HS-27A (cell line): ENCODE measurements at places on chromosomes 6 and 20.

DNA sequence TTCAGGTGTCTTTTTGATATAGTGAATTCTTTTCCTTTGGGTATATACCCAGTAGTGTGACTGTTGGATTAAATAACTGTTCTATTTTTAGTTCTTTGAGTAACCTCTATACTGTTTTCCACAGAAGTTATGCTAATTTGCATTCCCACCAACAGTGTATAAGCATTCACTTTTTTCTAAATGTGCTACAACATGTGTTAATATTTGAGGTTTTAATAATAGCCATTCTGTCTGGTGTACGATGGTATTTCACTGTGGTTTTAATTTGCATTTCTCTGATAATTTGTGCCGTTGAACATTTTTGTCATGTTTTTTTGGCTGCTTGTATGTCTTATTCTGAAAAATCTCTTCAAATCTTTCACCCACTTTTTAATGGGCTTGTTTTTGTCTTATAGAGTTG is 563.5 kb downstream of the GRIK2 start:
- no peak for DNase-seq

DNA sequence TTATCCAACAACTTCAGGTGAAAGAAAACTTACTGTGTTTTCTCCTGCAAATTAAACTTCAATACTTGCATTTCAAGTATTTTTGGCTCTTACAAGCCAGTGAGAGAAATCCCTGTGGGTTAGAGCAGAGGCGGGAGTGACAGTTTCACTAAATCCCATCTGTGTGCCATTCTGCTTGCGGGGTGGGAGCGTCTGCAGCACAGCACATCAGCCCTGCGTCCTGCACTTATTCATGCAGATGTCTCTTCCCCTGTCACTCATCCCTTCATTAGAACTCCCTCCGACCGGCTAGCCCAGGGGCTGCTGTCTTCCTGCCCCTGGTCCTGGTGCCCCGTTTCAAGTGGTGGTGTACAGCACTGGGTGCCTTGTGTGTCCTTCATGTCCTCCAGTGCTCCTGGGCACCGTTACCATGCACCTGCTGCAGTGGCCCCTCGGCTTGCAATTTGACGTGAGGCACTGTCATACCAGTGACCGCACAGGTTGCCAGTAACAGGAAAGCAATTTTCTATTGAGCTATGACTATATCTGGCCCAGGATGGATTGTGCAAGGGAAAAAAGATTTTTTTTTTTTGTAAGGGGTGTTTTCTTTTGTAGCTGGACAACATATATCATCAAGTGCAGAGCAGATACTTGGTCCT is 59.4 kb downstream of the INSM1 start:
- DNase-seq, result no peak

- DNase-seq, result no peak
Observed at GRCh38 chr6:159089909-159090308, 45.1 kb upstream of the TAGAP start.

- DNase-seq, result no peak
Observed at GRCh38 chr6:1024587-1024986, 287.3 kb upstream of the FOXQ1 start.

- no peak for DNase-seq
Observed at GRCh38 chr6:146240322-146240721, 211.5 kb downstream of the GRM1 start.

GRCh38 chr6:13470238-13471140 is 16.9 kb downstream of the GFOD1 start:
- no peak for DNase-seq

- DNase-seq, result no peak
Observed at GRCh38 chr20:62686869-62687830, 21.5 kb upstream of the NTSR1 start.

DNA sequence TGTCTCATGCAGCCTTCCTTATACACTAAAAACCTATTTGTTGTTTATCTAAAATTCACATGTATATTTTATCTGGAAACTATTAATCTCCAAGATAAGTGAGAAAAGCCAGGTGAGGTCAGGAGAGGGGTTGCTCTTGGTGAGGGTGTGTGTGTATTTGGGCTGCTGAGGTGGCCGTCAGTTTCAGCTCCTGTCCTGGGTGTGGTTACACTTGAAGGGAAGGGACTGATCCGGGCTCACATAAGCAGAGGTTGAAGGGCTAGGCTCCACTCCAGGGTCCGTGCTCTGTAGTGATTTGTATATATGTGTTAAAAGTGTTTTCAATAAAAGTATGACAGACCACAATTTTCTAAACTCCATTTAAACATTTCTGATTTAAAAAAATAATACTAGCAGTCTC is 13.5 kb upstream of the SNAI1 start:
- DNase-seq, result no peak

- DNase-seq, result no peak
Observed at GRCh38 chr6:143098054-143098671, 37.5 kb downstream of the AIG1 start.

DNA sequence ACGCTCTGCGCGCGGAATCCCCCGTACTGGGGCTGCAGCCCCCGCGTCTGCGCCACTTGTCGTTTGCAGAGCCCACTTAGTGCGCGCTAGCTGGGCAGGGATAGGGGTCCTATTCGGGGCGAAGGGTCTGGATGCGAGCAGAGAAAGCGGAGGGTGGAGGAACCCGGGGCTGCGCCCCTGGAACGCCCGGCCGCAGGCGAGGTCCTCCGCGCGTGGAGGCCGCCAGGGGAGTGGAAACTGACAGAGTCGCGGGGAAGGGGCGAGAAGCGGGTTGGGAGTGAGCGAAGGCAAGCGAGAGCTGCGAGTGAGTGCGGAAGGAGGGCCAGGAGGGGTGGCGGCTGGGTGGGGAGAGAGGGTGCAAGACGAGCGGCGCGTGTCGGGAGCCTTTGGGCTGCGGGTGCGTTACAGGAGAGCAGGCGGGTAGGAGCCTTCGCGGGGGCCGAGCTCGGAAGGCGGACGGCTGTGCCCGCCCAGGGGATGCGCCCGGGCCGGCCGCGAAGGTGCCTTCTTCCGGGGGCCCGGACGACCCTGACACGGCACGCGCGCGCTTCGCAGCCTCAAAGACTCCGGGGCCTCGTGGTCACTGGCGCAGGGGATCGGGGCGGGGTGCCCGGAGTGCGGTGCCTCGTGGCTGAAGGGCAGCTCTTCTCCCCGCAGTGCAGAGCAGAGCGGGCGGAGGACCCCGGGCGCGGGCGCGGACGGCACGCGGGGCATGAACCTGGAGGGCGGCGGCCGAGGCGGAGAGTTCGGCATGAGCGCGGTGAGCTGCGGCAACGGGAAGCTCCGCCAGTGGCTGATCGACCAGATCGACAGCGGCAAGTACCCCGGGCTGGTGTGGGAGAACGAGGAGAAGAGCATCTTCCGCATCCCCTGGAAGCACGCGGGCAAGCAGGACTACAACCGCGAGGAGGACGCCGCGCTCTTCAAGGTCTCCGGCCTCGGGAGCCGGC is 1.2 kb downstream of the IRF4 start:
- DNase-seq, result no peak

DNA sequence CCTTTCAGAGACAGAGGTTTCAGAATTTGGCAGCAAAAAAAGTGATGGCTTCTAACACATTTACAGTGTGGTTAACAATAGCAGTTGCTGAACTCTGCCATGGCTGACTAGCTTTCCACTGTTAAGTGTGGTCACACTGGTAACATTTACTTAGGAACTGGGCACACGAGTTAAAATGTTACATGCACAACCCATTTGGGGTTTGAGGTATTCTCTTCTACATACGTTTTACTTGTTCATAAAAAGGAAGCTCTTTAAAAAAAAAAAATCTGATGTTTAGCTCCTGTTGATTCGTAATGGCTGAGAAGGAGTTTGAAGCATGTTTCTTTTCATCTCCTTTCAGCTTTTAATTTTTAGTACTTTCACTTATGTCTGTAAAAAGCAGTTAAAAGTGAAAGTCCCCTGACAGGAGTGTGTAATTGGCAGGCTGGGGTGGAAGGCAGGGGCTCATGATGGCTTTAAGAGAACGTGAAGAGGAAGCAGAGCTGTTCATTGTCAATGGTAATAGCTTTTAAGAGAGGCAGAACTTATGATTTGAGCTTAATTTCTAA is 245.9 kb downstream of the FARS2 start:
- no peak for DNase-seq

DNA sequence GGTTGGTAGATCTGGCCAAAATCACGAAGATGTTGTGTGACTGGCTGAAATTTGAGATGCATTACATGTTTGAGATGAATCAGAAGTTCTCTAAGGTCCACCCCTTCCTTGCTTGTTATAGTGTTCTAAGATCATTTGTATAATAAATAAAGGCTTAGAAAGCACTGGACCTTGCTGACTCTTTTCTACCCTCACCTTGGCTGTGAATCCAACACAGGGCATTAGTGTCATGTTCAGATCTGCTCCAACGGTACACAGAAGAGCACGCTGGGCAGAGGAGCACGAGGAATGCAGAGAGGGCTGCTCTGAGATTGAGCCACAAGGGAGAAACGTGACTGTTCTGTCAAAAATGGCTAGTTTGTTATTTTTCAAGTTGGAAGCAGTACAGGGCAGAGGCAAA is 169.5 kb upstream of the HDAC2 start:
- no peak for DNase-seq

GRCh38 chr6:4913705-4914419 is 90.0 kb downstream of the RPP40 start:
- DNase-seq, result no peak

GRCh38 chr6:130676077-130676772 is 151.0 kb upstream of the SMLR1 start:
- no peak for DNase-seq

DNA sequence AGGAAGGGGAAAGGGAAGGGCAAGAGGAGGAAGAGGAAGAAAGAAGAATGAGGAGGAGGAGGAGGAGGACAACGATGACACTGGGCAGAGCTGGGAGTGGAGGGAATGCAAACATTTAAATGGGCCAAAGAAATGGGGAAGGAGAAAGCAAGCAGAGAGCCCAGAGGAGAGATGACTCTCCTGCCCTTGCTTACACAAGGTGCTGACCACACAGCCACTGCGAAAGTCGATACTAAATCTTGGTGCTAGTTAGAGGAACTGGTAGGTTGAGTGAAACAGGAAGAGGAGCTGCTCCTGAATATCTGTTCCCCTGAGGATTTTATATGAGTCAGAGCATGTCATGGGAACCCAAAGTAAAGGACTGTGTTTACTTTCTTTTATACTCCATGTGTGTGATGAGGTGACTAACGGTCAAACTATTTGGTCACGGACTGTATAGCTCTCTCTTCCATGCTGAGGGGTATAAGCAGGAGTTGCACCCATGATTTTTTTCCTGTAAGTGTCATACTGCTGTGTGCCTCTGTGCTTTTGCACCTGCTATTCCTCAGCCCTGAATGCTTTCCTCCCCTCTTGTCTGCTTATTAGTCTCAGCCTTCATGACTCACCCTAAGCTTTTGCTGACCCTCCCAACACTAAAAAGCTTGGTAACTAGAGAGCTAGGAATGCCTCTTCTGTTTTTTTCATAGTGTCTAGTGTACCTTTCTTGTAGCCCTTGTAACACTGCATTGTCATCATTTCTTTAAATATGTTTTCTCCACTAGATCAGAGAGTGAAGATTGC is 9.5 kb upstream of the PAQR8 start:
- peak; percentile 100 for DNase-seq

GRCh38 chr6:40262363-40262762 is 324.8 kb downstream of the LRFN2 start:
- no peak for DNase-seq

DNA sequence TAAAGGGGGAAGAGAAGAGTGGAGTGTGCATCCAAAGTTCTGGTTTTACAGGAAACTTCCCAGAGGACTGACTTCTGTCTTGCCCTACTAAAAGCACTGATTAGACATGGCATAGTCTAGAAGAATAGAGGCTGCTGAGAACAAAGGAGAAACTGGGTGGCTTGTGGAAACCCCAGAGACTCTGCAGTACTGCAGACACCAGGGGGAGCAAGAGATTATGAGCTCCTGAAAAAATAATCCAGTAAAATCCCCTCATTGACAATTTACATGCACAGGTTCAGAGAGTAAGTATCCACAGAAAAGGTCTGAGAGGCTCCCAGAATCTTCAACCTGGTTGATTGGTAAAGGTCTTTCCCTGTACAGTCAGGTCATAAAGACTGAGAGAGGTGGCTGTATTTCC is 48.7 kb upstream of the CLVS2 start:
- DNase-seq, result no peak

DNA sequence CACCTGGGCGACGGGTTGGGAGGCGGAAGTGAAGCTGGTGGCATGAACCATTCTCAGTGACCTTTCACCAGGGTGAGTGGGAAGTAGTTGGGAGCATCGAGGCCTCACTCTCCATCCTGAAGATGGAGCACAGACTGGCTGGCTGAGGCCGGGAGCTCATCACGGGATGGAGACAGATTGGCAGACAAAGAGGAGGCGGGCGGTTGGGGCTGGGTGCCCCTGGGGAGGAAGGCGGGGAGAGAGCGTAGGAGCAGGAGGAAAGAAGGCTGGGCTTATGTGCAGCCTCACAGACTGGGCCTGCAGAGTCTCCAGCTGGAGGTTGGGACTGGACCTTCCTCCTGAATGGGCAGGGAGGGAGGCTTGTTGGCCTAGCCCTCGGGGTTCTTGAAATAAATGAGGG is 44.2 kb upstream of the SCRT2 start:
- DNase-seq, result no peak

- DNase-seq, result no peak
Observed at GRCh38 chr6:71072508-71072907, 115.6 kb upstream of the B3GAT2 start.

DNA sequence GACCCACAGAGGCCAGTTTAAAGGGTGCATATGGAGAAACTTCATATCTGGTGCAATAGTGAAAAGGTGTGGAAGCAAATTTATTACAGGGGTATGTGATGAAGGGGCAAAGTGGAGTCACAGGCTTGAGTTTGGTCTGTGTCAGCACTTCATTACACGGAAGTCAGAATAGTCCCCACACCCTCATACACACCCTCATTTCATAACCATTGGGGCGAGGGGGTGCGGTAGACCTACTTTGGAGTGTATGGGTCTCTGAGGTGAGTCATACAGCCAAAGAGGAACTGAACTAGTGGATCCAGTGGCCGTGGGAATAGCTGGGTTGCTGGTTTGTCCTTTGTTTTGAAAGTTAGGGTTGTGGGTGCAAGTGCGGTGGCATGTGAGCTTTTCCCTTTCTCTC is 3.3 kb downstream of the TM9SF4 start:
- DNase-seq, result no peak

DNA sequence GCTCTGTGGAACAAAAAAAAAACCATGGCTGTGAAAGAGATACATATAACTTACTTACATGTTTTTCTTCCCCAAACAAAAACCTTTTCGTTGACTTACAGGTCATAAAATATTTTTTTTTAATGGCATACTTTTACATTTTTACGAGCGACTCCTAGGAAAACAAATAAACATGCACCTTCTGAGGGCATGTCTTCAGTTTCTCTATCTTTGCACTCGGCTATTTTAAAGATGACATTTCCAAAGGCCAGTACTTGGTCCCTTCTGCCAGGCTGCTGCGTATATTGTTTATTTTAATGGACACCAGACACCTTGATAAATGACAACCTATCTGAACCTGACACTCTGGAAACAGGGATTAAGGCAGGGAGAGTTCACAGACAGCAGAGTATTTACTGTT is 49.4 kb downstream of the PIGU start:
- DNase-seq, result no peak

GRCh38 chr6:31687321-31687720 is 6.5 kb upstream of the LY6G5C start:
- no peak for DNase-seq

DNA sequence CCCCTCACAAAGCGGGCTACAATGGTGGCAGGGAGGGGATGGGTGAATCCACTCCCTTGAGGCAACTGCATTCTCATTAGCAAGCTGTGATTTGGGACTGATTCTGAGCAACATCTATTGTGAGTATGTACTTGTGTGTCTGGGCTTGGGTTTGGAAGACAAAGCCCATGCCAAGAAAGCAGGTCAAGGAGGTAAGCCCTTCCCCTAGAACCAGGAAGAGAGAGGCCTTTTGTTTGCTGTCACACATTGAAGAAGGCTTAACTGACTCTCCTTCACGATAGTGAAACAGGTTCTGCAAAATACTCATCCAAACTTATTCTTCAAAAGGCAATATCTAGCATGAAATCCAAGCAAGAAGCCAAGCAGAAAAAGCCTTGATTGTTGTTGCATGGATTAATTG is 403.1 kb upstream of the ID4 start:
- DNase-seq, result no peak
